ENCODE measurements at places on chromosomes 5 and 9.
A peak's percentile ranks its signal among the peaks of the same experiment; 100 is the strongest.

DNA sequence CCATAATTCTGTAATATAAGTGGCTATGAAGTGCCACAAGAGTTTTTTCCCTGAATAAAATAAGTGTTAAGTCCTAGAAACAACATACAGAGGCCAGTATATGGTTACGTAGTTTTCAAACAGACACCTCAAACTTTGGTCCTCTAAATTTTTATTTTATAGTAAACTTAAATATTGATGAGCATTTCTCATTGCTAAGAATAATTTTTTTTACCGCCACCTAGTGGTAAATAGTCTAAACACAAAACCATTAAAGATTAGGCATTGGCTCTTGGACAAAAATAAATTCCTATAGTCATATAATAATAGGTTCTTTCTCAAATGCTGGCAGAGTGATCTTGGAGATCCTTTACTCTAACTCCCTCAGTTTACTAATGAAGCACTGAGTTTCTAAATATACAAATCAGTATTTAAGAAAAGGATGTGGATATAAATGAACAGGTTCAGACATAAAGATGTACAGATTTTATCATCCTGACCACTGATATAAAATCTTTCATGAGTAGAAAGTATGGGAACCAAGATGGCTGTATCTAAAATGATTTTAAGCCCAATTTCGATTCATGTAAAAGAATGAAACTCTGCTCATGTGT, 136.2 kb downstream of the FANCC start:
- DNase-seq = no peak

- no peak for DNase-seq
Measured at GRCh38 chr5:101278011-101278687, 375.1 kb upstream of the ST8SIA4 start.

- no peak for DNase-seq
Measured at GRCh38 chr5:123371575-123372179, 51.5 kb downstream of the CEP120 start.

GRCh38 chr9:137383784-137384756, 38.9 kb downstream of the EXD3 start:
- DNase-seq = no peak

DNA sequence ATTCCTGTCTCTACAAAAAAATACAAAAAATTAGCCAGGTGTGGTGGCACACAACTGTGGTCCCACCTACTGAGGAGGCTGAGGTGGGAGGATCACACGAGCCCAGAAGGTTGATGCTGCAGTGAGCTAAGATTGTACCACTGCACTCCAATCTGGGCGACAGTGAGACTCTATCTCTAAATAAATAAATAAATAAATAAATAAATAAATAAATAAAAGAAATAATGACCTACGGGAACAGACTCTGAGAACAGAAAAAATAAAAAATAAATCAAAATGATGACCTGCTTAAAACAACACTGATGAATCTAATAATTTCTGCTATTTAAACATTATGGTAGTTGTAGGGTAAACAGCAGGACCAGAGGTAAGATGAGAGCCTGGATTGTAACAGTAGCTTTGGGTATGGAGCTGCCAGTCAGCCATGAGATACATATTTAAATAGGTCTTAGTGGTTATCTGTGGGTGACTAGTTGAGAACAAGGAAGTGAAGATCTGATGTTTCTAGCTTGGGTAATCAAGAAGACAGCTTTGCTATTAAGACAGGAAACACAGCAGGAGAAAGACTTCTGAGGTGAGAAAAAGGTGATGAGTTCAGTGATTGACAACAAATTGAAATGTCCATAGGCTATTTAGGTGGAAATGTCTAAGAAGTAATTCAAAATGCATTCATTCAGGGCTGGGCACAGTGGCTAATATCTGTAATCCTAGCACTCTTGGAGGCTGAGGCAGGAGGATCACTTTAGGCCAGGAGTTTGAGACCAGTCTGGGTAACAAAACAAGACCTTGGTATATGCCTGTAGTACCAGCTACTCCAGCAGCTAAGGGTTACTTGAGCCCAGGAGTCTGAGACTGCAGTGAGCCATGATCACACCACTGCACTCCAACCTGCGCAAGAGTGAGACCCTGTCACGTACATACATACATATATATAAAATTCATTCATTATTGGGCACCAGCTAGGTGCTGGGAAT, 11.0 kb downstream of the RNF145 start:
- no peak for DNase-seq

GRCh38 chr5:134614450-134615085, 18.1 kb downstream of the SAR1B start:
- DNase-seq = no peak

- DNase-seq = peak; percentile 60
Measured at GRCh38 chr5:9361835-9362234, 184.0 kb downstream of the SEMA5A start.

DNA sequence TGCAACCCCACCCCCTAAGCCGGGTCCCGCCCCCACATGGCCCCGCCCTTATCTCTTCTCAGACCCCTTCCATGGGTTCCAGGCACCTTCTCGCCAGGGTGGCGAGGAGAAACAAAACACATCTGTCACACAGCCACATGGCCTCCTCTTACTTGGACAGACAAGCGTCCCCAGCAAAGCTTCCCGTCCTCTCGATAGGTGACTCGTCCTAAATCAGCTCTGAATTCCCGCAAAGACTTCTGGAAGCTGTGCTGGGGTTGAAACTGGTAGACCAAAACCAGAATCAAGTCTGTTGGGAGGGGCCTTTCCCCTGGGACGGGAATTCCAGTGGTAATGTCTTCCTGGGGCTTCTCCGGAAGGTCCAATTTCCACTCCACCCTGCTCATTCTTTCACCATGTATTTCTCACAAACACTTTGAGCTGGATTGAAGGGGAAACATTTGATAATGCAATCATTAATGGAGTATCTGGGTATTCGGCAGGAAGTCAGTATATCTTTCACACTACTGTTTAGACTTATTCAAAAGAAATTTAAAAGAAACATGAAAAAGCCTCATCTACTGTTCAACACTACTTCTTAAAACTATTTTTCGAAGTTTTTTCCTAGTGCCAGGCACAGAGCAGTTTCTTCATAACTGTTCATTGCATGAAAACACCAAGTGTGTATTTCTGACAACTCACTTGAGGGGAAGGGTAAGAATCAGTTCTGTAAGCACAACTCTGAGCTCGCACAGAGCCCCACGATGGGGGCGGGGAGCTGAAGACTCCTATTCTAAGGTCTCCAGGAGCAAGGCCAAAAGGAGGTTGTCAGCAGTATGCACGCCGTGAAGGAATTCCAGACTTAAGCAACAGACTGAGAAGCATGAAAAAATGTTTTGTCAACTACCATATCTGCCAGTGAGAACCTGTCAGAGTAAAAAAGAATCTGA, 644 bp upstream of the CTNNAL1 start:
- DNase-seq = peak; percentile 41

GRCh38 chr5:155091063-155091648, 77.6 kb downstream of the KIF4B start:
- DNase-seq = peak; percentile 17

DNA sequence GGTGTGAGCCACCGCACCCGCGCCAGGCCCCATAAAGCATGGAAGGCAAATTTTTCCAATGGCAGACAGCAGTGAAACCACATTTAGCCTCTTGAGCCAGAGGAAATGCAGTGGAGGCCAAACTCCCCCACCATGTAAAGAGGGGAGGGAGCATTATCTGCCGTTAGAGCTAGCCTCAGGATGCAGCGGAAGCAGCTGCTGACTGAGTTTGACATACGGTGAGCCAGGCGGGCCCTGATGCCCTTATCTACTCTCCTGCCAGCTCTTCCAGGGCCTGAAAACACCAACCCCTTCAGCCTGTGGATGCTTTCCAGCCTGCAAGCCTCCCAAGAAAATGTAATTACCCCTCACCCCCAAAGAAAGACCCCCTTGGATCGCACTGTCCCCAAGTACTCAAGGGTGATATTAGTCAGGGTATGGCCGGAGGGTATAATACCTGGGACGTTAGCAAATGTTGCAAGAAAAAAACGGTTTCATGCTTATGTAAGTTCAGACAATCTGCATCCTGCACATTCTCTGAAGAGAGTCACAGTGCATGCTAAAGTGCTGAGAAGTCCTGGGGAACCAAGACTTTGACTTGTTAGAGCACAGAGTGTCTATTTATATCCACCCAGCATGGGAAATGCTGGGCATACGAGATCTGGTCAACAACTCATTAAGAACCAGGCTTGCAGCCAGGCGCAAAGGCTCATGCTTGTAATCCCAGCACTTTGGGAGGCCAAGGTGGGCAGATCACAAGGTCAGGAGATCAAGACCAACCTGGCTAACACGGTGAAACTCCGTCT, 11.3 kb upstream of the GGTA1 start:
- no peak for DNase-seq

DNA sequence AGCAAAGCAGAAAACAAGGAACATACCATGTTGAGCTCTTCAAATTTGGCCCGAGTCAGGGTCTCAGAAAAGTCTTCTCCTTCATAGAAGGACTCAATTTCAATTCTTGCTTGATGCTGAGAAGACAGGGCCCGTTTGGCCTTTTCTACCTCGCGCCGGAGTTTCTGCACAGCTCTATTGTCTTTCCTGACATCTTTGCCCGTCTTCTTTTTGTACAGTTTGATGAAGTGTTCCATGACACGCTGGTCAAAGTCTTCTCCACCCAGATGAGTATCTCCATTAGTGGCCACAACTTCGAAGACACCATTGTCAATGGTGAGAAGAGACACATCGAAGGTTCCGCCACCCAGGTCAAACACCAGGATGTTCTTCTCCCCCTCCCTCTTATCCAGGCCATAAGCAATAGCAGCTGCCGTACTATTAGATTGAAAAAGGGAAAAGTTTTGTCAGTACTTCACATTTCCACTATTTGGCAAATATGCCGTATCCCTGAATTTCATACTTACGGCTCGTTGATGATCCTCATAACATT, 2.2 kb downstream of the HSPA5 start:
- no peak for DNase-seq

DNA sequence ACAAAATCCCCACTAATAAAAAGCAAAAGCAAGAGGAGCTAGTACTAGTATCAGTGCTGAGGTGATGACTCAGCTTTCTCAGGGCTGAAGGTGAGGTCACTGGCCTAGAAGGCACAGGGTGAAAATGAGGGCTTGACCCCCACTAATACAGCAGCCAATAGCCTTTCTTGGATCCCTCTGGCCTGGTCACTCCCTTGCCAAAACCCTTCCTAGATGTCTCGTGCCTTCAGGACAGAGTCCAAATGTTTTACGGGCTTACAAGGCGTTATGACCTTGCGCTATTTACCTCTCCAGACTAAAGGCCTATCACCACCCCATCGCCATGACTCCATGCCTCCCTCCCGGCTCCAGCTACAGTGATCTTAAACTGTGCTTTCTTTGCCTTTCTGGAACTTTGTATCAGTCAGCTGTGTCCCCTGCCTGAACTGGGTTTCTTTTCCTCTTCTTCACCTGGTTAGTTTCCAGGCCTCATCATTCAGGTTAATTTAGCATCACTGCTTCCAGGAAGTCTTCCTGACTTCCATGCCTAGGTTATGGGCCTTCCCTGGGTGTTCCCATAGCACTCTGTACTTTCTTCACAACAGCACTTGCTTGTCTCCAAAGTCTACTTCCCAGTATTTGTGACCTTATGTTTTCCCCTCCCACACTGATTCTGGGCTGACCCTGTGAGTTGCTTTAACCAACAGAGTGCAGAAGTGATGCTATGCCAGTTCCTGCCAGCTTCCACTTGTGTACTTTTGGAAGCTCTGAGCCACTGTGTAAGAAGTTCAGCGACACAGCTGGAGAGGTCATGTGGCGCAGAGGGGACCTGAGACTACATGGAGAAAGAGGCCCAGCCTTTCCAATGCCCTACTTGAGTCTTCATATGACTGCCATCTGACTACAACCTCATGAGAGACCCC, 4.2 kb upstream of the DELE1 start:
- no peak for DNase-seq

DNA sequence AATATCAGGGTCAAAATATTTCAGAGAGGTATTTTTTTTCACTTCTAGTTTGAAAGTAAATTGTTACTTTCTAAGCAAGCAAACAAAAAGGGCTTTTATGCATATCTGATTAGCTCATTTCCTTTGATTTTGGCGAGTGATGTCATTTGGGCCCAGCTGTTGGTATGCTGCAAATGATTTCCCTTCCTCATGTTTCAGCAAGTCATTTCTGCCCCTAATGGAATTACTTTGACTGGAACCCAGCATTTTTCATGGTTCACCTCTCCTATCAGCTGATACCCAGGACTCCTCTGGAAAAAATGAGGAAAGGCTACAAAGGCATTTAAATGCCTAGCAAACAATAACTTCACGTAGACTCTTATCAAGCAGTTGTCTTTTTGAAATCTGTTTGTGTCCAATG, 500.6 kb downstream of the EBF1 start:
- DNase-seq = no peak

GRCh38 chr5:143586781-143587362, 183.4 kb upstream of the NR3C1 start:
- no peak for DNase-seq

GRCh38 chr9:114414346-114414745, 26.6 kb upstream of the AKNA start:
- no peak for DNase-seq

- DNase-seq = no peak
Measured at GRCh38 chr9:95864852-95865580, 10.5 kb upstream of the ERCC6L2 start.

DNA sequence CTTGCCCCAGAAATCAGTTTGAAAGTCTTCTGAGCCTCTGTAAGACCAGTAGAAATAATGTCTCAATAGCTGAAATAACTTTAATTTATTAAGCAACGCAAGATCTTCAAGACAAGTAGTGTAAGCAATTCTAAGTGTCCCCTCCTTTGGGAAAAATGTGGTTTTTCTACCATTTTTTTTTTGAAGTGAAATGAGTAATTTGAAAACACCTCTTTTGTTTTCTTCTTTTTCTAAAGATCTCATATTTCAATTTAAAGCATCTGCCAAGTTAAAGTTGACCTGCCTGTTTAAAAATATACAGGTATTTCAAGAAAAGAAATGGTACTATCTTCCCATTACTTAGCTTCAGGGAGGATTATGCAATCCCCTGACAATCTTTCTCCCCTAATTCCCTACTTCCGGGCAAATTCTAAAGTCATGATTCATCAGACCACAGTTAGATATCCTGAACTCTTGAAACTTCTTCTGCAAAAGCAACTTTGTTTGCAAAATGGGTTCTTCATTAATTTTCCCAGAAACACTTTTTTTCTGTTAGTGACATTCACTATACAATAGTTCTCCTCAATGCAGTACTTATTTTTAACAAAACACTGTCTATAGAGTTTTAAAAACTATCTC, 7.8 kb upstream of the ANXA1 start:
- DNase-seq = peak; percentile 73

Data from fibroblast of the conjunctiva (primary cell).